ENCODE measurements at places on chromosomes 12 and 14.

DNA sequence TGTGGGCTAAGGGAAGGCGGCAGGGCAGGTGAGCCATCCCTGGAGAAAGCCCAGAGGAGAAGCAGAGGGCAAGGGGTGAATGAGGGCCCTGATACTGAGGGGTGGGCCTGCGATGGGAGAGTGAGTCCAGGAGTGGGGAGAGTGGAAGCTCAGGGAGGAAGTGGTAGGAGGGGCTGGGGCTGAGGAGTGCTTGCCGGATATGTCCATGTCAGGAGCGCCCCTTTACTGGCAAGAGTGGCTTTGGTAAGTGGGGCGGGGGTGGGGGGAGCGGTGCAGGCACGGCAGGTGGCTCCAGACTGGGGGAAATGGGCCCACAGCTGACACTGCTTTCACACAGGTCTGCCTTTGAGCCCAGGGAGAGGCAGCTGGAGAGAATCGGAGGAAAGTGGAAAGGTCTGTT, 86.4 kb upstream of the GPR68 start:
- no peak for DNase-seq

DNA sequence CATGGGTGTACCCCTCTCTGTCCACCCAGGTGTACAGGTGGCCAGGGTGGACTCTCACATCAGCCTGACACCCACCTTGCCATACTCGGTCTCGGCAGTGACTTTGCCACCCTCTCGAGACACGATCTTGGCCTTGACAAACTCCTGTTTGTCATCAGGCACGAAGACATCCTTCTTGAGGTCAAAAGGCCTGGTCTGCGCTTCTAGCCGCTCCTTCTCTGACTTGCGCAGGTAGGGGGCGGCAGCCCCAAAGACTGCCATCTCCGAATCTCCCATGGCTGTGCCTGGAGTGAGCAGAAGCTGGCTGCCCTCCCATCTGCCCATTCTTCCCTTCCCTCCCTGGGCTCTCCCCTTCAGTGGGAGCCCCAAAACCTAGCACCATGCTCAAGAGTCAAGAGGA, 2.0 kb downstream of the MYH7 start:
- no peak for DNase-seq

DNA sequence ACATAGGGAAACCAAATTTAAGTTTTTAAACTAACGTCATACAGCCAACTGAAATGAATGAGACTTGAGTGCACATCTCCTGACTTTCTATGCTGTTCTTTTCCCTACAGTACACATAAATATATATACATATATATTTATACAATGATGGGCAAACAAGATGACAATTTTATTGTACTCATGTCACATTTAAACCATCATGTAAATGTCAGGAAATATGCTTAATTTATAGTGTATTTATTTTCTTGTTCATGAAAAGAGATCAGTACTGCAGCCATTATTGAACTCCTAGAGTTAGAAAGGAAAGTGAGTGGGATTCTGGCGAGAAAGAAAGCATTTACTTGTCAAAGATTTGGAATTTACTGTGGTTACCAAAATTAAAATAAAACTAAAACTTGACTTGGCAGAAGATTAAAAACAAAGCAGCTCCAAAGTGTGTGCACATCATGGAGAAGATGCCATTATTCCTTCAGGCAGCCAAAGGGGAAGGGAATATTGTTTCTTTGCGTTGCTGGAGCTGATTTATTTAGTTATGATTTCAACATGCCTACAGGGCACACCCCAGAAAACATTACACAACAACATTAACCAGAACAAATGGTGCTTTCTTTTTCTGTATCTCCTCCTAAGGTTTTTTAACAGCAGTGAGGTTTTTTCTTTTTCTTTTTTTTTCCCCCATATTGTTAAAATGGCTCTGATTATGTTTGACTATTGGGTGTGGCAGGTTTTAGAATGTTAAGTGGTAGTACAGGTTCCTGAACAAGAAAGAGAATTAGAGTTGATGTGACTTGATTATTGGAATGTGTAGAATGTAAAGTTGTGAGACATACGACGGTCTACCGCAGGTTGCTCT, 144.6 kb downstream of the RAD51B start:
- no peak for DNase-seq

DNA sequence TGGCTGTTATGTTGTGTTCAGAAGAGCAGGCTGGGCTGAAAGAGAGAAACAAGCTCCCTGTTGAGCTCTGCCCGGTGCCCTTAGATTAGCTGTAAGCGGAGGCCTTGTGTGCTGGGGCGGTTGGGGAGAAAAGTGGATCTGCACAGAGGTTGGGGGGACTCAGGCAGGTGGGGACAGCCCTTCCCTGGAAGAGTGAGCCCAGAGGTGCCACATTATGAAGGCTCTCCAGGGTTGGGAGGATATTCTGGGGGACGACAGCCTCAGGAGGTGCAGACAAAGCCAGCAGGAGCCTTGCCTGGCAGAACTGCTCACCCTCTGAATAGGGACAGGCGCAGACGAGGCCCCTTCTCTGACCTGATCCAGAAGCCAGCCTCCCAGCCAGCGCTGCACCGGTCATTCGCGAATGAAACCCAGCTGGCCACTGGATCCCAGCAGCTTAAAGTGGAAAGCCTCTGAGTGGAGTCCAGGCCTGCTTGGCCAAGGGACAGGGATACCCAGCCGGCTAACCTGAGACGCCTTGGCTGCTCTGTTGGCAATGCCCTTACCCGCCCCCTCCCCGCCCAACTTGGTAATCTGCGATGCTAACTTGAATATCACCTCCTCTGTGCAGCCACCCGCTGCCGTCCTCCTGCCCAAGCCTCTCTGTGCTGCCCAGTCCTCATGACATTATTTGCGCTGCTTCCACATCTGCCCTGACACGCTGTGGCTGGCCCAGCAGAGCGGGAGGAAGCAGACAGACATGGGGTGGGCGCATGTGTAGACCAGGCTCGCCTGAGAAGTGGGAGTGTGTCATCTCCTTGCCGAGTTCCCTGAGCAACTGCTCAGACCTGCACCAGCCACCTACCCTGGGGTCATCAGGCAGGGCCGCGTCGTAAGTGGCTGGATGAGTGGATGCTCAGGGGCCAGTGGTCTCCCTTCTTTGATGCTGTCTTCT, 5.6 kb downstream of the HIP1R start:
- DNase-seq: no peak

DNA sequence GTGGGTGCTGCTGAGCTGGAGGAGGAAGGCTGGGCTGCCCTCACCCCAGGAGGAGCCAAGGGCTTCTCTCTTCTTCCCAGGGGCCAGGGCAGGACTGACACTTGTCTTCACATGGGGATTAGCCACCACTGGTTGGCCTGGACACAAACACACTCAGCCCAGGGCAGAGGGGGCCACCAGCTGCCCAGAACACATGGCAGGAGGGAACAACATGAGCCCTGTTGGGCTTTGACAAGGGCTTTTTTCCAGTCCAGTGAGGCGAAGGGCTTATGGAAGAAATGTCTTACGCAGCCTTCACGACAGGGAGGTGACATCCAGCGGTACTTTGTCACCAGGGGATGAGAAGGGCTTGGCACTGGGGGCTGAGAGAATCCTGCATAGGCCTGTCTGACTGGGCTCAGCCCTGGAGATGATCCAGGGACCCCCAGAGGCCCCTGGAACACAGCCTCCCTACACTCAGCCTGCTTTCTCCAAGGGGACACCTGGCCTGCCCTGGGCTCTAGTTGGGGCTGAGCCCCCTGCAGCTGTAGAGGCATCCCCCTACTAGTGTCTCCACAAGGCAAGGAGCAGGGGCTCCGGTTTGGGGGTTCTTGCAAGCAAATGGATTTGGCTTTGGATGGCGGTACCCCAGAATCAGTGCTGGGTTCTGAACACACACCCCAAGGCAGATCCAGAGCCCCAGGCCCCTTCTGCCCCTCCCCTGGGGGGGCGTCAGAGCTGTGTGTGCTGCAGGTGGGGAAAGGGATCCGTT, 18.9 kb downstream of the ARL6IP4 start:
- DNase-seq: no peak

DNA sequence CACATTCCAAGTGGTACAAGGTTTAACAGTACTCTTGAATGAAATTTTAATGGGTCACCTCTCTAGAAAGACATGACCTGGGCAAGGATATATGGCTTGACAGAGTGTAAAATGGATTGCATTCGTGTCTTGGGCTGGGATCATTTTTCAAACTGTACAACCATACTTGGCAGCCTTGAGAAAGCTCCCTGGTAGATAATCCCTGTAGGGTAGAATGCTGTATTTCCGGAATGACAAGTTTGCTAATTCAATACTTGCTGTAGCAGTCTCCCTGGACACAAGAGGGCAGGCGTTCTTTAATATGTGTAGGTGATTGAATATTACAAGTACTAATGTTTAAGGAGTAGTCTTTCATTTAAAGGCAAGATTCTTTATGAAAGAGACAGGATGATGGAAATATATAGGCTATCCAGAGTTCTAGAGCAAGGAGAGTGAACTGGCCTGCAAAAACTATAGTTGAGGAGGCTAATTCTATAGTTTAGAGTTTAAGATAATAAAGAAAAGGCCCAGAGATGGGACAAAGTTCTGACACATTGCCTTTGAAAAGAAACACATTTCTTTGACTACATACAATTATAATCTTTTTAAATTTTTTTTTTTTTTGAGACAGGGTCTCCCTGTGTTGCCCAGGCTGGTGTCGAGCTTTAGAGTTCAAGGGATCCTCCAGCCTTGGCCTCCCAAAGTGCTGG, 53.4 kb downstream of the PLBD1 start:
- DNase-seq: peak; percentile 32

GRCh38 chr12:25692115-25693035, 139.3 kb upstream of the LMNTD1 start:
- DNase-seq: peak; percentile 20

GRCh38 chr14:31241450-31242114, 34.0 kb upstream of the HECTD1 start:
- no peak for DNase-seq

GRCh38 chr12:70383886-70384285, 17.8 kb downstream of the KCNMB4 start:
- no peak for DNase-seq

- DNase-seq: no peak
Measured at GRCh38 chr12:2306012-2306411, 253.2 kb downstream of the CACNA1C start.

DNA sequence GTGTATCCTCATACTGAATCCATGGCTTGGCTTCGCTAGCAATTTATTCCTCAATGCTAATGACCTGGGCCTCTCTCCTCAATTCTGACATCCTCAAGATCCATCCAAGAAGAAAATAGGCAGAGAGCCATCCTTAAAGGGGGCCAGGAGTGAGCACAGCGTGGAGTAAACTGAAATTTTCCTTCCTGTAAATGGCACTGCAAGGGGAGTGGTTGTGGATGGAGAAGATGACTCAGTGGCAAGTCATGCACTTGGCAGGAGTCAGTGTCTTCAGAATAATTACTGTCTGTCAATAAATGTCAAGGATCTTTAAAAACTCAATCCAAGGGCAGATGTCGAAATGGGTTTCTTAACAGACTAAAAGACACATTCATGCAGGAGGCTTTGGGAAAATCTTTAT, 88.0 kb upstream of the TMEM132C start:
- no peak for DNase-seq

GRCh38 chr14:66249544-66249943, 236.6 kb upstream of the CCDC196 start:
- DNase-seq: no peak

GRCh38 chr12:42372154-42372791, 46.3 kb downstream of the PPHLN1 start:
- DNase-seq: peak; percentile 70

DNA sequence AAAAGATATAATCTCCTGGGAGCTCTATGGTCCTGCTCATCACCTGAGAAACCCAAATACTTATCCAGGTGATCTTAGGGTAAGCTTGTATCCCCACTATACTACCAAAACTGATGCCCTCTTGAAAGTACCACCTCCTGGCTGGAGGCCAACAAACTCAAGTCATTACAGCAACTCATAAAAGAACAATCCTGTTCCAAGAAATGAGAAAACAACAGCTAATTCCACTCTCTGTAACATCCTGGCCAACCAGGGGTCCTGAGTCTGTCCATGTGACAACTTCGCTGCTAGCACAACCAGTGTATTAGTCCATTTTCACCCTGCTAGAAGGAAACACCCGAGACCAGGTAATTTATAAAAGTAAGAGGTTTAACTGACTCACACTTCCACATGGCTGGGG, 190.0 kb upstream of the BMP4 start:
- no peak for DNase-seq

- no peak for DNase-seq
Measured at GRCh38 chr14:62079038-62079437, 316.8 kb downstream of the SNAPC1 start.

DNA sequence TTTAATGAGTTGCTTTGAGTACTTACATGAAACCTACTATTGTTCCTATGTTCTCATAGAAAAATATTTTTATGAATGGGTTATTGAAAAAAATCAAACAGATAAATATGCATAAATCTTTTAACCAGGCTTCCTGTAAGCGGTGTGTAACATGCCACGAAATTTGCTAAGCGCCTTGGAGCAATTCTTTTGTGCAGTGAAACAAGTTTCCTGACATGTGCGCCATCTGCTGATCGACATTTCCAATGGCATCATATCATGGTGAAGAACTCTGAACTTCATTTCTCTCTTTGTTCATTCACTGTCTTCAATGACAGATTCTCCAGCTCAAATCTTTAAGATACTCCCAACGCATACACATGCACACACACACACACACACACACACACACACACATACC, 145.6 kb upstream of the NAV3 start:
- peak; percentile 57 for DNase-seq

GRCh38 chr14:56933446-56933845, 123.2 kb upstream of the OTX2 start:
- DNase-seq: no peak

DNA sequence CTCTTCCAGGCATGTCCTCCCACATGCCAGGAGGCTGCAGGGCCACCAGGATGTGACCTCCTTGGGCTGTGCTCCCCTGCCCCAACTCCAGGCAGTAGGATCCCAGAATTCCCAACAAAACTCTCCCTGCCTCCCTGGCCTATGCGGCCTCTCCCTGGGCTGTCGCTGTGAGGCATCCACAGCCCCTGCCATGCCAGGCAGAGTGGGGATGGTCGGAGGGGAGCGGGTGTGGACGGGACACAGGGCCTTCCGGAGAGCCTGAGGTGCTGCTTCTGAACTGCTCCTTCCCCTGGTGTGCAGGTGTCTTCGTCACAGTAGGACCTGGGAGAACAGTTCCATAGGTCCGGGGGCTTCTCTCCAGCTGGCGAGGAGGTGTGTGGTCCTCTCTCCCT, 18.3 kb downstream of the GPR132 start:
- no peak for DNase-seq

- no peak for DNase-seq
Measured at GRCh38 chr14:77302926-77303325, 17.8 kb downstream of the POMT2 start.

DNA sequence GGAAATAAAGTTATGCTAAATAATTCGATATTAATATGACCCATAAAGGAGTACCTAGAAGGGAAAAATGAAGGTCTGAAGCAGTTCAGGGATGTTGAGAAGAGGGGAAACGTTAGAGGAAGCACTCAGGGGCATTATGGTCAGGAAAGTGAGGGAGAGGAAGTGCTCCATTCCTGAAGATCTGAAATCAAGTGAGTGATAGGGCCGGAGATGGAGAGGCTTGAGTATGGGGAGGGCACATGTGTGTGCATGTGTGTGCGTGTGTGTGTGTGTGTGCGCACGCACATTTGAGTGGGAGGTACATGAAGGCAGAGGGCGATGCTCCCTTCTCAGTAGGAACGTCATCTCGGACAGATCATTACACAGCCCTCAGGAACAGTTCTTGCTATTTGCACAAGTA, 4.9 kb upstream of the DCD start:
- no peak for DNase-seq

Measured in SK-N-DZ (cell line).